NCI-H82 (cell line): ENCODE measurements at places on chromosomes 2 and 18.

DNA sequence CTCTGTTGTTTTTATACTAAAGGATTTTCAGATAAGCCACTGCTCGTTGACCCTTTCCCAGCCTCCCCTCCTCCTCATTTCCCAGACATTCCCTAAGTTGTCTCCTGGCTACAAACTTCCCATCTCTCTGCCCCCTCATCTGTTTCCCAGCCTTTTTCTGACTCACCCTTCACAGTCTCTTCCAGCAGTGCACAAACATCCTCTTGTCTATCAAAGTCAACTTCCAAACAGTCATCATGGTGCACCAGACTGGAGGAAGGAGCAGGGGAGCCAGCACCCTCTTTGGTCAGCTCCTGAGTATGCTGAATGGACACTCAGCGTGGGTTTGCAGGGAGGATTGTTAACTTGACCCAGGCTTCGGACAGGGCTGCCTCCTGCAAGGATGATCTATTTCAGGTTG lies 26.6 kb upstream of the SPRED2 start:
- DNase-seq: no peak

GRCh38 chr2:24438106-24438505 lies 52.9 kb upstream of the NCOA1 start:
- no peak for DNase-seq

- peak; percentile 98 for DNase-seq
Observed at GRCh38 chr2:143684551-143685320, 555.5 kb downstream of the ARHGAP15 start.

DNA sequence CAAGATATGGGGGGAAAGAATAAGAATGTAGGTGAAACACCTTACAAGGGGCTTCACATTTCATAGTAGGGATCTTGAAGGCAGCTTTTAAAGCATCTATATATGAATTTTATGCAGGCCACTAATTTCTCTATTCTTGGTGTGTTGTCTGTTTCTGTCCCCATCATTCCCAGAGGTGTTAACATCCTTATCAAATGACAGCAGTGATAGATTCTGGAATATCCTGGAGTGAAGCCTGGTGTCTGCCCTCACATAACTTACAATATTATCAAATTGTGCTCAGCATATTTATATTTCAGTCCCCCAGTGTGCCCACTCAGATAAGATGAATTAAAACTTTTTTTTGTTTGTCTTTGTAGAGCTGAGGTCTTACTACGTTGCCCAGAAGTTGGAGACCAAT lies 486.2 kb downstream of the EPHA4 start:
- DNase-seq: no peak

DNA sequence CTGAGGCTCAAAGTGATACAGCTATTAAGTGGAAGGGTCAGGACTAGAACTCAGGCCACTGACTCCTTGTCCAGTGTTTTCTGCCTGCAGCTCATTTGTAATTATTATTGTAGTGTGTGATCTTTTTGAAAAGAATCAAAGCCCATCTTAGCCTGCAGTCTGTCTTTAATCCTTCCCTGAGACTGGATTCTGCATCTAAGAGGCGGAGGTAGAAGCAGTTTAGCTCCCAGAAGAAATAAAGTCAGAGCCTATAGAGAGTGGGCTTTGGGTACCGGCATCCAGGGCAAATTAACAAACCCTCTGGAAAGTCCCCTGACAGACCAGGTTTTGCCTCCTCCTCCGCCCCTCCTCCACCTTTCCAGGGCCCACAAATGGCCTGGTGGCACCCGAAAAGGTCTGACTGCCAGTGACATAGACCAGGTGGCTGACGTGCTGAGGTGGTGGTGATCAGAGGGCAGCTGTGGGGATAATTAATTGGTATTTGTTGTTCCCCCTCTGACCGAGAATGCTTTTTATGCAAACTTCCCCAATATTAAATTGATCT lies 2.2 kb upstream of the RAX start:
- peak; percentile 52 for DNase-seq

GRCh38 chr2:66432801-66433694 lies 1.9 kb upstream of the MEIS1 start:
- DNase-seq: peak; percentile 98
